EL (cell line): ENCODE measurements at places on chromosomes 7 and 10.

- no peak for DNase-seq
Measured at GRCh38 chr7:68488341-68489060, 1109.8 kb upstream of the AUTS2 start.

DNA sequence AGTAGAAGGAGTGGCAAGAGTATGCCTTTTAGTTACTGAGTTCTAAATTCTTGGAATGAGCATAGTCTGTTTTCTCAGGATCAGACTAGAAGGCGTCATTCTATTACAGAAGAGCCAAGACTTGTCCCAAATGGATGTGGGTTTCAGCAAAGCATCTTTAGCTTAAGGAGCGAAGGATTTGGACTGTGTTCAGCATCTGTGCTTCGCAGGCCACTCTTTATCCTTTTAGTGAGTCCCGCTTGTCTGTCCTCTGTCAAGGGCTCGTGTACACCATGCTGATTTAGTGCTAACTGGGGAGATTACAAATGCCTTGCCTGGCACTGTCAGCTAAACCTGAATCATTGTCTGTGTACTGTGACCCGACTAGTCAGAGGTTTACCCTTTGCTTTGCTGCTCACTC, 465.7 kb downstream of the AUTS2 start:
- DNase-seq = no peak

DNA sequence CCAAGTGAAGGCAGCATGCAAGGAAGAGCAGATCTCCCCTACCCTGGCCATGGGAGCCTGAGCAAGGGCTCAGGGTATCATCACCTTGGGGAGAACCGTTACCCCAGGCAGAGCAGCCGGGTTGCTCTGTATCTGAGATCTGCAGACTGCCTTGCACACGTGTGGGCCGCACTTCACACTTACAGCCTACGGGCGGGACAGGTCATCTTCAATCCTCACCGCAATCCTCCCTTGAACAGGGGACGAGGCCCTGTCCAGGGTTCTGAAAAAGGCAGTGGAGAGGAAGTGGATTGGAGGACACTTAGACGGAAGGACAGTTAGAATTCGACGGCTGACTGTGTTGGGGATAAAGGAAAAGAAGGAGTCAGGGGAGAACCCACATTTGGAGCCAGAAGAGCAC, 51.4 kb downstream of the NPS start:
- DNase-seq = no peak

DNA sequence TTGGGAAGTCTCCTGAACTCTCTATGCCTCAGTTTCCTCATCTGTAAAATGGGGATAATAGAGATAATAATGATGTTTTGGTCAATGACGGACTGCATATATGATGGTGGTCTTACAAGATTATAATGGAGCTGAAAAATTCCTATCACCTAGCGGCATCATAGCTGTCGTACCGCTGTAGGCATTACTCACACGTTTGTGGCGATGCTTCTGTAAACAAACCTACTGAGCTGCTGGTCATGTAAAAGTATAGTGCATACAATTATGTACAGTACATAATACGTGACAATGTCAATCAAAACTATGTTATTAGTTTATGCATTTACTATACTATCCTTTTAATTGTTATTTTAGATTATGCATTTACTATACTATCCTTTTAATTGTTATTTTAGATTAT, 339.1 kb upstream of the NPVF start:
- no peak for DNase-seq

GRCh38 chr10:89362929-89363328, 14.9 kb upstream of the IFIT1B start:
- no peak for DNase-seq

DNA sequence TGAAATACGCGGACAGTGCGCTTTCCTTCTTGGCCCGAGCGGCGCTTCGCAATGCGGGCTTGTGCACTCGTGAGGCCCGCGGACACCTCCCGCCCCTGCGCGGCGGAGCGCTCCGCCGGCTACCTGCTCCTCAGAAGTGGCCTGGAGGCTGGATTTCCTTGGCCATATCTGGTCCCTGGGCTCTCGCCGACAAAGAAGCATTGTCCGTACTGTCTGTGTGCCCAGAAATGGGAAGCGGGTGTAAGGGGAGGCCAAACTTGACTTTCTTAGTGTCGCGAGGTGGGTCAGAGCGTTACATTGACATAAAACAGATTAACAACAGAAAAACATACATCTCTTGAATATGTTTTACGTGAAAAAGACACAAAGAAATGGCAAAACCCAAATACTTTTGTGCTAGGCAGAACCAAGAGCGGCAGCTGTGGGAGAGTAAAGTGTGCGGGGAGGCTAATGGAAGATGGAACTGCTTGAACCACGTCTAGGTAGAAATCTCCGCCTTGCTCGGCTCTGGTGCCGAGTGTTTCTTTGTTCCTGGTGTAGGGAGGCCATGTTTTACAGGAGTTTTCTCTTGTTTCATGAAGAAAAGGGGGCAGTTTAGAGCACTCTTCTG, 1.4 kb downstream of the LANCL2 start:
- peak; percentile 16 for DNase-seq

DNA sequence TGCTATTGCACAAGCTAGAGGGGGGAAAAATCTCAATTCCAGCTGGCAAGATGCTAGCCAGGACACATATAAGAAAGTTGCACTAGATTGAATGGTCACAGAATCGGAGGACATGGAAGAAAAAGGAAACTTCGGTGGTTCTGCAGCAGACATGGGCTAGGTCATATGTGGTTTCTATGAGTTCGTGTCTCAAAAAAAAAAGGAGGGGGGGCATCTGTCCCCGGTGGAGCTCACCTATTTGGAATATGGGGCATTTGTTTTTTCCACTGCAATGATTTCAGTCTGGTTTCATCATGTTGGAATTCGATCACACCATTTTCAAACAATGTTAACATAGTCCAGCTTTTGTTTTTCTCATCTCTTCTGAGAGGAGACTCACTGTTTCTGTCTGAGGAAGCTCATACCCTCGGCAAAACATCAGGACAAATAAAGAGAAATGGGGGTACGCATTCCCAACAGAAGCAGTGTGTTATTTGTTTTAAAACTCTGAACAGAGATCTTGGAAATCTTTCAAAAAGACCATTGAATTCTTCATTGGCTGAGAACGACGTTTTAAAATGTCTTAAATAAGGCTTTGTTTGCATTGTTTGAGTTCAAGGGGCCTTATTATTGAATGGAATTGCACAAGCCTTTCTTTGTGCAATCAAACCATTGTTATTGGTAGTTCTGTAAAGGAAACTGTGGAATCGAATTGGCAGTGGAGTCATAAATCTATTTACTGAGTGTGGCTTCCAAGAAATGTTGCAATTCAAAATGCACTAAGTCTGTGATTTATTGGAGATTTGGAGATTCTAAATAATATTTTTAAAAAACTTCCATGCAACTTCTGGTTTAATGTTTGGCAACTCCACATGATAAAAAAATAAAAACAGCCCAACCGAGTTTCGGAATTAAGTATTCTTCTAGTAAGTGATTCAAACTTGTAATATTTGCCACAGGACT, 173.2 kb downstream of the RTKN2 start:
- DNase-seq = no peak

DNA sequence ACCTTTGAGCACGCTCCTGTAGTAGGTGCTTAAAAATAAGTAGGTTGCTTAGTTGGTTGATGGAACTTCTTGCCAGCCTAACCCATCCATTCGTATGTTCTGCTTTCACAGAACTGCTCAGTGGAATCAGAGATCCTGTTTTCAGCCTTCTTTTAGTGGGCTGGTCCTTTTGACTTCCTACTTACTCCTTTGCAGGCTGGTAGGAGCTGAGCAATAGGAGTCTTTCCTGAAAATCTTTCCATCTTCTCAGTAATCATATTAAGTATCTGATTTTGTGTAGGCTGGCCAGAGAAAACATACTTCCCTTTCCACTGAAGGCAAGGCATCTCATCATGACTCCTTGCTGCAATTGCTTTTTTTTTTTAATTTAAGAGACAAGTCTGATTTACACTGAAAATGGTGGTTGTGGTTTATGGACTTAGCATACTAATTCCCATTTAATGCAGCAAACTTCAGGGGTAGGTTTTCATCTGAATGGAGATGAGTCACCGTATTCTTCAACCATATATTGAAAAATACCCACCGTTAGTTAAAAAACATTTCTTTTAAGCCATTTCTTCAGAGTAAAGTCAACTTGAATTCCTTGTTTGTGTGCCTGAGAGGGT, 208.0 kb downstream of the ZNF365 start:
- peak; percentile 61 for DNase-seq

- no peak for DNase-seq
Measured at GRCh38 chr7:96009148-96009547, 236.8 kb downstream of the DYNC1I1 start.

GRCh38 chr10:14531974-14532373, 201.2 kb upstream of the FRMD4A start:
- no peak for DNase-seq

- peak; percentile 8 for DNase-seq
Measured at GRCh38 chr10:105797234-105797890, 1156.3 kb downstream of the SORCS3 start.

- peak; percentile 90 for DNase-seq
Measured at GRCh38 chr10:97861097-97861750, 11.6 kb downstream of the GOLGA7B start.

GRCh38 chr7:53191191-53191695, 155.8 kb downstream of the POM121L12 start:
- no peak for DNase-seq

GRCh38 chr7:105502173-105502572, 19.9 kb downstream of the PUS7 start:
- DNase-seq = no peak

- DNase-seq = no peak
Measured at GRCh38 chr10:110324201-110324804, 19.6 kb upstream of the SMNDC1 start.

GRCh38 chr10:48902096-48902495, 37.5 kb downstream of the LRRC18 start:
- DNase-seq = no peak

DNA sequence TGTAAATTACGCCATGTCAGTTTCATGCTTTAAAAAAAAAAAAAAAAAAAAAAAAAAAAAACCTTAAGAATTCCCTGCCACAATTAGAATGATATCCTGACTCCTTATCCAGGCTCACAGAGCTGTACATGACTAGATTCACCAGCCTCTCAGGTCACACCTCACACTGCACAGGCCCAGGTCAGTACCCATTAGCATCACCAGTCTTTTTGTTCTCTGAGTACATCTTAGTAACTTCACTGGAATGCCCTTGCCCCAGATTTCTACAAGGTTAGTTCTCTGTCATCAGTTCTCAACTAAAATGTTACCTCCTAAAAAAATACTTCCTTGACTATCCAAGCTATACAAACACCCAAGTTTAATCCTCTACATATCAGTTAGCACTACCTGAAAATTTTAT, 211.0 kb downstream of the LRRN3 start:
- DNase-seq = no peak

GRCh38 chr10:12459340-12459739, 110.0 kb downstream of the CAMK1D start:
- no peak for DNase-seq

DNA sequence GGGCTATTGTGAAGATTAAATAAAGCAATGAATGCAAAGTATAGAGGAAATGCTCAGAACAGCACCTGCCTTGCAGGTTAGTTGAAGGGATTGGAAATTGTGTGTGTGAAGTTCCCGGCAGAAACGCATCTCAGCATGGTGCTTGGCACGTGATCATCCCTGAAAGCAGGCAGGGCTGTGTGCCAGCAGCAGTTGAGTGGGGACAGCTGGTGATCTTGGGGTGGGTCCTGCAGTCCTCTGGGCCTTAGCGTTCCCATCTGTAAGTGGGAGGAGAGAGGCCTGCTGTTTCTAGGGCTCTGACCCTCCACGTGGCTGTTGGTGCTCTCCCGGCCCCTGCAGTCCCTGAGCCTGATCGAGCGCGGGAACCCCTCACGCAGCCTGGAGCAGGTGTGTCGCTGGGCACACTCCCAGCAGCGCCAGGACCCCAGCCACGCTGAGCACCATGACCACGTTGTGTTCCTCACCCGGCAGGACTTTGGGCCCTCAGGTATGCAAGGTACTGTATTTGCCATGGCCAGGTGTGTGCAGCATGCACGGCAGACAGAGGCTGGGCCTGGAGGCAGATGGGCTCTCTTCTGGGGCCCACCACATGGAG, 55.3 kb downstream of the TBATA start:
- DNase-seq = no peak

DNA sequence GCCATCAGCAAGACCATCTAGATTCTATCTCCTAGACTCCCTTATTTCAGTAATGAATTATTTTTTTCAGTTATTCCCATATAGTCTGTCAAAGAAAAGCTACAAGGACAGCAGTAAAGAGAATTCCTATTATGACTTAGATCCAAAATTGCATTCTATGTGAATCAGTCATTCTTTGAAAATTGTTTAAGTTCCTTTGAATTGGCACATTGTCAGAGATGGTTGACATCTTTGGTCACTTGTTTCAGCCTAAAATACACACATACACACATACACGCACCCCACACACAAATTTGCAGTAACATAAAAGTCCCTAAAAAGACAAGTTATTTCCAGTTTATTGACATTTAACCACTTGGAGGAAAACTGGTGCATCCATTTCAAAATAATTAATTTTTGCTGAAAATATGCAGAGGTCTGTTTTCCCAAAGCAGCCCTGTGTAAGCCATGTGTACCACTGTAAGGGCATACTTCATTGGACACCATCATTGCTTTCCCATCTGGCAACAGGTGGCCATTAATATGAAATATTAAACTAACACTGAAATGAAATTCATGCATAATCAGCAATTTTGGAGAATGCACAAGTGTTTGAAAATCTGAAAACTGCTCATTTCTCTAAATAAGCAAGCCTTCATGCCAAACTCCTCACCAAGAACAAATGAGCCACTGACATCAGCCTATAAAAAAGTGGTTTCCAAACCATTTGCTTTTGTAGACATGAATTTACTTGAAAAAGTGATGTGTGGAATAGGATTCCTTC, 121.7 kb upstream of the COL1A2 start:
- DNase-seq = peak; percentile 47

DNA sequence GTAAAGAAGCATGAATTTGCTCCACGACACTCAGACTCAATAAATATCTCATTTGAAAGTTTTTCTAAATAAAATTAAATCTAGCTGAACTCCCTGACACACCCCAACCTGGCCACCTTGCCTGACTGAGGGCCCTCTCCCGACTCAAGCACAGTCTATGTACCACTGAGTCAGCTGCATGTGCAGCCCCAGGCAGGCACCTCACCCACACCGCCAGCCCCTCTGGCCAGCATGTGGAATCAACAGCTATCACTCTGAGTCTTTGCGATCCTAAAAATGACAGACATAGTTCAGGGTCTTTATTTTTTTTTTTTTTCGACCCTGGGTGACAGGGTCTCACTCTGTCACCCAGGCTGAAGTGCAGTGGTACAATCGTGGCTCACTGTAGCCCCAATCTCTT, 35.2 kb downstream of the OAT start:
- DNase-seq = no peak
